ENCODE measurements at places on chromosomes 13 and 19.
A peak's percentile ranks its signal among the peaks of the same experiment; 100 is the strongest.

GRCh38 chr19:18847549-18848463 lies 16.0 kb downstream of the UPF1 start:
- DNase-seq, result no peak

DNA sequence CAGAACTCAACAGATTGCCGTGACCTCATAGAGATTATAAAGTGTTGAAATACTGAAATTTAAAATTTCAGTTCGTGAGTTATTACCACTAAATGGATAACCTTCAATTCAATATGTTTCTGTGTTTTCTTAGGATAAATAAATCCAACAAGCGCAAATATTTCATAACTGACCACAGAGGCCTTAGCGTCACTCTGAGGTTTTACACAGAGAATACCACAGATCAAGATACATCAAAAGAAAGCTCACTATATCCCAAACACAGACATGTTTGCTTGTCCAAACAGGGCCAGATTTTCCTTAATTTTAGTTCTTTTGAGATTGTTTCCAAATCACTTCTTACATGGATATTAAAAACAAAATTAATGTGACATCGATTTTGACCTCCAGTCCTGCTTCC lies 235.8 kb downstream of the EFNB2 start:
- no peak for DNase-seq

DNA sequence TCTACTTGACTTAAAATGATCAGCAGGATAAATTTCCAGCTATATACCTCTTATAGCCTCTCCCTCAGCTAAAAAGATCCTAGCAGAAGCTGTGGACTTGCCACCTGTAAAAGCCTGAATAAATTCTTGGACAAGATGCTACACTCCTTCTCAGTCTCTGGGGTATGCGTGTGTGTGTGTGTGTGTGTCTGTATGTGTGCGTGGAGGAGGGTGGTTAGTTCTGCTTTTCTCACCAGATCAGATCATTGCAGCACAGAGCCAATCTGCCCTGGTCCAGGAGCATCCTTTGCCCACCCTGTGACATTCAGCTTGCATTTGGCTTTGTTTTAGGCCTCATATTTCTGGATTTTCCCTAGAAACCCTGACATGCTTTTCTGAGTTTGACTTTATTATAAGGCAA lies 438.3 kb downstream of the RFC3 start:
- peak; percentile 73 for DNase-seq

DNA sequence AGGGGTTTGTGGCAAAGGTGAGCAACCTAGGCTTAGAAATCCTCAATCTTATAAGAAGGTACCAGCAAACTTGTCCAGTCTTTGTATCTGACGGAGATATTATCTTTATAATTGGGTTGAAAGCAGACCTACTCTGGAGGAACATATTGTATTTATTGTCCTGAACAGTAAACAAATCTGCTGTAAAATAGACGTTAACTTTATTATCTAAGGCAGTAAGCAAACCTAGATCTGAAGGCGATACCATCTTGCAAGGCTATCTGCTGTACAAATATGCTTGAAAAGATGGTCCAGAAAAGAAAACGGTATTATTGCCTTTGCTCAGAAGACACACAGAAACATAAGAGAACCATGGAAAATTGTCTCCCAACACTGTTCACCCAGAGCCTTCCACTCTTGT lies 3.8 kb upstream of the KLK2 start:
- DNase-seq, result no peak

GRCh38 chr19:7637374-7638256 lies 705 bp downstream of the STXBP2 start:
- DNase-seq, result no peak

- DNase-seq, result no peak
Observed at GRCh38 chr13:75294110-75294509, 187.9 kb downstream of the TBC1D4 start.

DNA sequence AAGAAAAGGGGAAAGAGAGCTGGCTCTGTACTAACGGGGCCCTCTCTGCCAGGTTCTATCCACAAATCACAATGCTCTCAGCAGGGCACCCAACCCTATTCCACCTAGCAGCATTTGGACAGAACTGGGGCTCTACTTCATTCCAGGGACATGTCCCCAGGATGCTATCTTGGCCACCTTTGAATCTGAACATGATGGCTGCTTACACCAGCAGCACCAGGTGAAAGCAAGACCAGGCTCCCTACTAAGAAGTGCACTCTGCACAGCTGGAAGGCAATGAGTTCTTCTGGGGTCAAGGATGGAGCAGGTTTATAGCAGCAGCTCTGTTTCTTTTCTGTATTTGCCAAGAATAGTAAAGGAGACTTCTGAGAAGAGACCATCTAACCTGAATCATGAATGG lies 222.4 kb downstream of the DACH1 start:
- DNase-seq, result no peak

Data from KBM-7 (cell line).